ENCODE measurements at places on chromosomes 6 and 20.

- DNase-seq = no peak
Observed at GRCh38 chr6:153125032-153125431, 6.0 kb downstream of the RGS17 start.

DNA sequence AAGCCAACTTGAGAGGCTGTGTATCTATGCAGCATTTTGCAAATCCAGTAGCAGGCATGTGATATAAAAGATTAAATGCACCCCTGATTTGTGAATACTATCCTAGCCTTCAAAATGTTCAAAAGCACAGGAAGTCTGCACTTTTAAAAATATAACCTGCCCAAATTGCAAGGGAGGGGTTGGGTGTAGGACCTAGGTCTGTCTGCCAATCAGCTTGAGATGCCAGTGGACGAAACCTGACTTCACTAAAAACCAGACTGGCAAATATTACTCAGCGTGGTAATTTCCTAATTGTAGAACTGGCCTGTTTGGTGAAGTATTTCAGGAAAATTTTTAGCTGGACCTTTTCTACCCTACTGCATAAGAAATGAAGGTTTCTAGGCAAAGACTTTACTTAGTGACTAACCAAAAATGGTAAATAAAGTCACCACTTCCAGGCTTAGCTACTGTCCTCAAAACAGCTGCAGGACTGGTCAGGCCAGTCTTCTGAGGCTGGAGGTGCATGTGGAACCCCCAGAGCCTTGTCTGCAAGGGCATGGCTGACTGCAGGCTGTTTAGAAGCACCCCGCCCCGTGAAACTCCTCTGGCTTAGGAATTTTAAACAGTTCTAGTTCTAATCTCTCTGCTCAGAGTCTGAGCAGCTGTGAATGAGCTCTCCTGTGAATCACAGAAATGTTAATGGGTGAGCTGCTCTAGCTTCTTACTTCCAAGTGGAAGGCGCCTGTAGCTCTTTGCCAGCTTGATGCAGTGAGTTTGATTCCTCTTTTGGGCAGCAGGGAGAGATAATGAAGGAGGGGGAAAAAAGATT lies 104.4 kb upstream of the ESR1 start:
- no peak for DNase-seq

- no peak for DNase-seq
Observed at GRCh38 chr6:103538381-103538780, 1321.3 kb downstream of the HACE1 start.

DNA sequence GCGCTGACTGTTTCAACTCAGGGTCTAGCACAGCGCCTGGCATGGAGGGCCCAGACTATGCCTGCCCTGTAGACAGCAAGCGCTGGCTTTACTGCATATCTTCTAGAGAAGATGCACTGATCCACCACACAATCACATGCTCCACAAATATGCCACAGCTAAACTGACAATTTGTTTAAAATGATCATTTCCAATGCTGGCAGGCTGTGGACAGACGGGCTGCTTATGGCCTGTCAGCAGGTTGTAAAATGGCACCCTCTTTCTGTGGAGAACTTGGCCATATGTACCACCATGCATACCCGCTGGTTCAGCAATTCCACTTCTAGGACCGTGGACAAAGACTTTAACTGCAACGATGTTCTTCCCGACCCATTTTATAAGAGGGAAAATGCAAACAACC lies 40.8 kb downstream of the STAU1 start:
- no peak for DNase-seq

DNA sequence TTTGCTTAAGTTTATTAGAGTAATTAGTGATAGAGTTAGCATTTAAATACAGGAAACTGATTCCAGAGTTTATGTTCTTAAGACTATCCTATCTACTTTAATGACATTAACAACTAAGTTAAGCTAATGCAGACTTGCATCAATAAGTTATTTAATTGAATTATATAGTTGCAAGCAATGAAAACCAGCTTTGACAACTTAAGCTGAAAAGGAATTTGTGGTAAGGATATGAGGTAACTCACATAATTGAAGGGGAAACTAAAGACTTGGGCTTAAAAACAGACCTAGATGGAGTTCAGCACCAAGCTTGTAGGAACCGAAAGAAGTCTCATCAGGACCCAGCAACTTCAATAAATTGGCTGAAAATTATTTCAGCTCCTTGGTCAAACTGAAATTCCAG lies 222.3 kb downstream of the IBTK start:
- DNase-seq = no peak

DNA sequence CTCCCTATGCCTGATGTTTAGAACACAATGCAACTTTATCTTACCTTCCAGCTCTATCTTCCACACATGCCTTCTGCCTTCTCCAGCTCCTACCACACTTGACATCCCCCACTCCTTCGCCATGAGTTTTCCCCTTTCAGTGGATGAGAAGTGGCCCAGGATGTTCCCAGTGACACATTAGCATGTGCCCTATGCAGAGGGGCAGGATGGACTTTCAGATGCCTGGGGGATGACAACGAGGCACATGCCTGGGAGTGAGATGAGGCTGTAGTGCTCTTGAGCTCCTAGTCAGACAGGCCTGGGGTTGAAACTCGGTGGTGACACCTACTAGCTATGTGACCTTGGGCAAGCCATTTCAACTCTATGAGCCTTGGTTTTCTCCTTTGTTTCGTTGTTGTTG lies 20.1 kb upstream of the SLC32A1 start:
- DNase-seq = no peak

DNA sequence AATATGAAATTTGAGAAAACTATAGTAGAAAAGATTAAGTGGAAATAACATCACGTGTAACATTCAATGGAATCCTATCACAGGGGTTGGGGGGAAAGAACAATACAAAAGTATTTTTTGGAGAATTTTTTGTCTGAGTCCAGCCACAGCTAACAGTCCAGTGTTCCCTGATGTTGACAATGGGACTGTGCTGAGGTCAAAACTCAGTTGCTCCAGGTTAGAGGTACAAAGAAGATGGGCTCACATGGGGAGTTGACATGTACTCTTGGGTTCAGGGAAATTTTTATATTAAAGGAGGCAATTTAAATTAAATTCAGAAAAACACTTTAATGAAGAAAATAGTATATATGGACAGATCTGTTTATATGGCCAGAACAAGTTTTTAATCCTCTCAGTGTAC lies 995 bp downstream of the MYCT1 start:
- DNase-seq = no peak

- no peak for DNase-seq
Observed at GRCh38 chr20:32792731-32793458, 26.9 kb upstream of the MAPRE1 start.

DNA sequence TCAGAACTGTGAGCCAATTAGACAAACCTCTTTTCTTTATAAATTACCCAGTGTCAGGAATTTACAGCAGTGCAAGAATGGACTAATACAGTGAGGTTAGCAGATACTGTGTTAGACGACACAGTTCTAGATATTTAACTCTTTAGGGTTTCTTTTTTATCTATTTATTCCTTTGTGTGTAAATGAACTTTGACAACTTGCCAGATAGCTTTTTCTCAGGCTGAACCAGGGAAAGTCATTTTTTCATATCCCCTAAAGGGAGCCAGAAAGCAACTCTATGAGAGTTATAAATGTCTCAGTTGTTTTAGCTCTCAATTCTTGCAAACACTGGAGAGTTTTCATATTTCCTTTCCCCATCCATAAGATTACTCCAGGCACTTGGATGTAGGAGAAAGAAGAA lies 277.3 kb downstream of the PHF3 start:
- no peak for DNase-seq

DNA sequence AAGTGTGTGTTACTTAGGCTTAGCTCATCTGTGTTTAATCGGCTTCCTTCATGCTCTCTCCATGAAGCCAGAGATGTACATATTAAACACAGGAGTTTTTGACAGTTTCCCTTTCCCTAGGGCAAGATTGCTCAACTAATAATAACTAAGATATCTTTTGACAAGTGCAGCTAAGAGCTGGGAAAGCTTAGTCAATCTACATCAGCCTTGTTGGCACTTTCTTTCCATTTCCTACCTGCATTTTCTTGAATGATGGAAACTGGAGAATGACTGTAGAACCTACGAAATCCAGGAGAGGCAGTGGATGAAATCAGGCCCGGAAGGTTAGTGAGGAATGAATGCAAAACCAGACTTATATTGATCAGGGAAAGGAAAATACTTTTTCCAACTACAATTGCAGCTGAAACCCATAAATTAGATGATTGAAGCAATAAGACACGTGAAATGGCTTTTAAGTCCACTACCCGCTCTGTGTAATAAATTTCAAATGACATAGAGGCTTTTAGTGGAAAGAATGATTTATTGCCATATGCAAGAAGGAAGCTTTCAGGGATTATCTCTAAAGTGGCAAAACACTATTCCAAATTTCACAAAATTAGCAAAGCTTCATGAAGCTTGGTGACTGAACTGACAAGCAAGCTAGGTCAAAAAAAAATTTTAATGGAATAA lies 237.2 kb upstream of the ID4 start:
- no peak for DNase-seq

GRCh38 chr20:6200092-6200491 lies 77.3 kb upstream of the FERMT1 start:
- no peak for DNase-seq

DNA sequence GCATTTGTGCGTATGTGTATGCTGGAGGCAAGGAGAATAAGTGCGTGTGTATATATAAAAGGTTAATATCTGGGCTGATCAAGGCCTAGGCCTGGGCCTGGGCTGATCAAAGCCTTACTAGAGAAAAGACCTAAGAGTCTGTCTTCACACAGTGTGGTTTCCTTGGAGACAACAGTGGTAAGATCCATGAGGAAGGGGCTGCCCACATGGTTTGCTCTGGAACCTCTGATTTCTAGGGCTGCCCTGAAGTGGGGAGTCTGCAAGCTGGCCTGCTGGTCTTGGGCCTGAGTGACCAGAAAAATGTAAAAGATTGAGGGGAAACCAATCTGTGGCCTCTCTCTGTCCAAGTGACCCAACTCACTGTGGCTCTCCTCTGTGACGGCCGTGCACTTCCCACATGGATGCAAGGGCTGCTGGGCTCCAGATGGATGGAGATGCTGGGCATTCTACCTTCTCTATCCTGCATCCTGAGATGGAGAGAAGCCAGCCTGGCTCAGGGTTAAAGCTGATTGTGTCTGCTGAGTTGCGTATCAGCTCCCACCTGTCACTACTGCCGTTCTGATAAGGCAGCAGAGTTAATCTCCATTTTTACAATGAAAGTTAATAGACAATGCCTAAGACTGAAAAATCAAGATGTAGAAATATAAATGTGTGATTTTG lies 90.3 kb upstream of the NXT1 start:
- DNase-seq = no peak

GRCh38 chr6:43703512-43704429 lies 16.2 kb upstream of the MRPS18A start:
- no peak for DNase-seq

GRCh38 chr6:144990784-144991183 lies 705.6 kb downstream of the UTRN start:
- DNase-seq = no peak

GRCh38 chr20:1802385-1803060 lies 92.7 kb upstream of the SIRPA start:
- no peak for DNase-seq

DNA sequence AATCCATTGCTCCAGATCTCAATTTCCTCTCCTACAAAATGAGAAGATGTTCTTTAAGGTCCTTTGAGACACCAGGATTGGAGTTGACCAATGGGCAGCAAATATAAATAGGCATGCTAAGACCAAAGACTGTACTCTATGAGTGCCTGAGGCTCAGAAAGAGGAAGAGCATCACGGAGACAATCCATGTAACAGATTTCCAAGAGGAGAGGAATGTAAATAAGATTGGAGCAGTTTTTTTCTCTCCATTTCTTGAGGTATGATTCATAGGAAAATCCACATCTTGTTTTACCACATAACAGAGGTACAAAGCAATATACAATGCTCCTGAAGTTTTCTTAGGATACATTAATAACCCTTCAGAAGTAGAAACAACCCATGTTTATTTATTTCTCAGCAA lies 109.8 kb downstream of the UBE3D start:
- DNase-seq = no peak

DNA sequence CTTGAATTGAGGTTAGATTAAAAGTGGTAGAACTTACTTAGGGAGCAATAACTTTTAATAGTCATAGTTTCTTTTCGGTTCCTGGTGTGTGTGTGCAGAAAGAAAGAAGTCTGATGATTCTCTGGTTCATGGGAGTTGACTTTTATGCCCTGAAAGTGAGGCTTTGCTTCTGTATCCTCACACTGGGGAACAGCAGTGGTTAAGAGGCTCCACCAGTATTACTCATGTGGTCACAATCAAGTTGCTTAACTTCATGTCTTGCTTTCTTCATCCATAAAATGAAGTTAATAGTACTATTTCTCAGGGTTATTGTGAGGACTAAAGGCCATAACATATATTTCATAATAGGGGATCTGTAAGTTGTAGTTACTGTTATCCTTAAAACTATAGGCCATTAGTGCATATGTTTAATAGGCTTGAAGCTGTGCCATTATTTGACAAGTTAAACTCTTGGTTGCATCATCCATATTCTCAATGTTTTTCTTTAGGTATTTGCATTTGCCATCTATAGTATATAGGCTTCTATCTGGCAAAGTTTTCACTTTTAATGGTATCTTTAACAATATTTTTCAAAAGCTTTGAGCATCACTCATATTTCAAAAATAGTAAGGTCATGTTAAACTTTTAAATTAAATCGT lies 262.4 kb downstream of the PLCB1 start:
- DNase-seq = no peak

DNA sequence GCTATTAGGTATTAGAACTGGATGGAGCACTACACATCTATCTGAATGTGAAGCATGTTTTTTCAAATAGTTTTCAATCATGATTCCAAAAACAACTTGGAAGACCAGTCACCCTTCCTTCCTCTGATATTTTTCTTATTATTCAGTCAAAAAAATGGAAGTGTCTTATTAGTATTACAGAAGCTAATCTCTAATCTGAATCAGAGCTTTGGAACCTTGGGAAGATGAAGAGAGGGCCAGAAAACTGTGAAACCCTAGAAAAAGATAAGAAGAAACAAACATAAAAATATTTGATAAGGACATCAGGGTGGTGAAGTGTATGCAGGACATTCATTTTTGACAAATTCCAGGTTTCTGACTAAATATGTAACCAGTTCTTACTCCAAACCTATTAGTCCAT lies 166.3 kb upstream of the PRSS16 start:
- DNase-seq = no peak

DNA sequence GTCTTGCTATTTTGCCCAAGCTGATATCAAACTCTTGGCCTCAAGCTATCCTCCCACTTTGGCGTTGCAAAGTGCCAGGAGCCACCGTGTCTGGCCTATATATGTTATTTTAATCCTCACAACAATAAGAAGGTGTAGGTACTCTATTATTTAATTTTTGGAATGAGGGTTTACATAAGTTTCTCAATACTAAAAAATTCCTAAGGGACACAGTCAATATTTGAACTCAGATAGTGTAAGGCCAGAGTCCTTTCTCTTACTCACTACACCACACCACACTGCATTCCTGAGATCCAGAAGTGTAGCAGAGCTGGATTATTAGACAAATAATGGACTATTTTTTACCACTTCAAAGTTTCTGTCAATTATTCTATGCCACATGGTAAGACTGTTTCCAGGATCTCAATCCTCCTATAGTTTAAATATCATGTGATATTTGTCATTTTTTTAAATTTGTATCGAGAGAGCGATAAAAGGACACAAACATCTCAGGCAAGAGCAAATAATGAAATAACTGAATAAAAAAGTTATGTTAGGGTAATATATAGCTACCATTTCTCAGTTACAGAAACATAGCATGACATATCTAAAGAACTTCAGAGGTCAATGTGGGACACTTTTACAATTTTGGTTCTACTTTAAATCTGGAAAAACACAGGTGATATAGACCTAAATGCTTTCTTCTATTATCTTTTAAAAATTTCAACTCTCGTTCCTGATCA lies 162.2 kb upstream of the THEMIS start:
- DNase-seq = no peak

All from activated CD8-positive, alpha-beta memory T cell treated with anti-CD3 and anti-CD28 coated beads for 1 hour (primary cell).